ENCODE measurements at places on chromosomes 7 and 10.

DNA sequence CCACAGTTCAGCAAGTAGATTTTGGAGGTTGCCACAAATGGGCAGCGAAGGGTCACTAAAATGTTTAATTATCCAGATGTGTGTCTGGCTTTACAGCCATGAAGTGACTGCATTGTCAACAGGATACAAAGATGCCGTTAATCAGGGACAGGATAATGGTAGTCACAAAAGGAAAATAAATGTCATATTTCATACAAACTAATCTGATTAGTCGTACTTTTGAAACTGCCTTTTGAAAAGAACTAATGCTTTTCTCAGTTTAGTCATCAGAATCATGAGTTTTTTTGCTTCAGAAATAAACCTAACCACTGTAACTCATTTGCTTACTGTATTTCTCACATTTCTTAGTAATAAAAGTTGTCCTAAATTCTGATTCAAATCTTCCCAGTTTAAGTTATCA, 22.2 kb upstream of the WNT16 start:
- DNase-seq = no peak

GRCh38 chr7:150580638-150581394, 13.6 kb downstream of the GIMAP4 start:
- DNase-seq = no peak

DNA sequence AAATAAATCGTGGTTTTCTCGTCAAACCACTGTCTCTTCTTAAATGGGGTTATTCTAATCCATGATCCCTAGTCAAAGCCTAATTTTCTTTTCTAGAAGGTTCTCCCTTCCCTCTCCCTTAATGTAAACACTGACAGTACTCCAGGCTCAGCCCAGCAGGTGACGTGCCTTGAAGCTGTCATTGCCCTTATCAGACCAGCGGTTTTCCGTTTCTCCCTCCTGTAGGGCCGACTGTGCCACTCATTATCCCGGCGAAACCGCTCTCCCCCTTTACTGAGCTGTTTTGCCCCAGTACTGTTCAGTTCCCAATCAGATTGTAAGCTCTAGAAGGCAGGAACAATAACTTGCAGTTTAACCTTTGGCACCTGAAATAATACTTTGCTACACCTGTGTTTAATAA, 153.5 kb upstream of the RHEB start:
- no peak for DNase-seq

DNA sequence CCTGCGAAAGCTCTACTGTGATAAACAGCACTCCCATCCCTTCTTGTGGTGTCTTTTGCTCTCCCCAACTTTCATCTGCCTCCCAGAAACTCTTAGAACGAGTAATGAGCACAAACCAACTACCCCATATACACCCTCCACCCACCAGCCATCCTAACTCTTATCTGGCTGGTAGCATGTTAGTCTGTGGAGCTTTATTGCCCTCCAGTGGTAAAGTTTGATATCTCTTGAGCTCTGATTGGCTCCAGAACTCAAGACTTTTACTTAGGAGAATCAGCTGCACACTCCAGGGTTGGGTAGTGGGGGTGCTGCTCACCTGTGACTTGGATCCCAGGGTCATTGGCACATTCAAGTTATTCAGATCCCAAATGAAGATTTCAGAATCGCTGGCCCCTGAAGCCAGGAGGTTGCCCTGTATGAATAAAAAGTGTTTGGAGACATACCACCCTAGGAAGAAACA, 10.9 kb downstream of the SEC31B start:
- peak; percentile 63 for DNase-seq

GRCh38 chr7:46745707-46746090, 824.6 kb upstream of the IGFBP3 start:
- no peak for DNase-seq

GRCh38 chr7:19290066-19290465, 144.8 kb upstream of the FERD3L start:
- no peak for DNase-seq

GRCh38 chr7:19117870-19118608, 603 bp upstream of the TWIST1 start:
- peak; percentile 53 for DNase-seq

DNA sequence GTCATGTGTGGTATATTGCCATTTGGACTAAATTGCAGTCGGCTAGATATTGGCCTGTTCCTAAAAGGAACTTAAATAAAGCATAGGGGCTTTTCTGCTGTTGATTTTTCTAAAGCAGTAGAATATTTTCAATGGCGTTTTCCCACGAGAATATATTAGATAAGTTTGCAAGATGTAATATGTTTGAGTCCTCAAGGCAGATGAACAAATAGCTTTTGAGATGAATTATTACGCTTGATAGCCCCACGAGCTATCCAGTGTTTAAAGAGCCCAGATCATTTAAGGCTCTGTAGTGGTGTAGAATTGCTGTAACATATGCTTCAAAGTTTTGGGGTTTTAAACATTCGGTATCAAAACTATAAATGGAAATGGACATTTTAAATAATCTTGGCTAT, 2.9 kb downstream of the CELF2 start:
- no peak for DNase-seq
